ENCODE measurements at places on chromosomes 3 and 15.

DNA sequence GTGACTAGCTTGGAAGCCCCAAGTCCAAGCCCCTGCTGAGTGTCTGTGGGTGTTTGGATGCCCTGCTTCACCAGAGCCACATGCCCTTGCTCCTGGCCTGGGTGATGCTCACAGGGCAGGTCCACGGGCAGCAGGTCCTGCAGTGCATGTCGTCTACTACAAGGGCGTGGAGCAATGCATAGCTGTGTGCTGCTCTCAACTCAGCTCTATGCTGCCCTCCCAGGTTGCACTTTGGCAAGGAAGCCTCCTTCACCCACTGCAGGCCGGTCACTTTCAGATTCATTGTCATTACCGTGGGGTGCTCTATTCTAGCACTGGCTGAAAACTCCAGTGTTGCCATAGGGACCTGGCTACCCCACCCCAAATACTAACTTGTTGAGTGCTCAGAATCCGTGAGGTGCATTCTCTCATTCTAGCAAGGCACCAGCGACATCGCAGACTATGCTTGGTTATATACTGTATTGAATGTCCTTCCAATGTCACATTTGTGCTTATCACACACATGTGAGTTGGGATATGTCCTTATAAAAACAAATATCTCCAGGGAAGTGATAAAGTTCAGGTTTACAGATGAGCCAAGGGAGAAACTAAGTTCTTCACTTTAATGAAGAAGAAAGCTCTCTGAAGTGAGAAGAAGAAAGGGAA is 51.8 kb downstream of the GRAMD1C start:
- H3K4me3 ChIP-seq, result no peak overlapping the region
- no peak for DNase-seq
- no peaks in the 10 kb centered on the region for H3K4me1 ChIP-seq
- no peak overlapping the region for H3K27ac ChIP-seq

DNA sequence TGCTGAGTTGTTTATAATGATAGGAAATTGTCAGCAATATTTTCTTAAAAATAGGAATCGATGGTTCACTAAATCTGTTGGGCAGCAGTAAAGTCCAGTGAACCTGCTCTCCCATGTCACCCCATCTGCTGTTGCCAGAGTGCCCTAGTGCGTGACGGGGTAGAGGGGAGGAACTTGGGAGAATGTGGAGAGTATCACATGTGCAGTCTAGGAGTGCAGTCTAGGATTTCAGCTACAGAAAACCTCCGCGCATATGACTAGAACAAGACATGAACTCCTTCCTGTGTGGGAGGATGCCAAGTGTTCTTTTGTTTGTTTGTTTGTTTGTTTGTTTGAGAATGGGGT is 74.6 kb upstream of the ACAD9 start:
- no peak overlapping the region for H3K27ac ChIP-seq
- peaks cover 19% of the 10 kb centered on the region for H3K36me3 ChIP-seq
- no peaks in the 10 kb centered on the region for H3K27me3 ChIP-seq
- no peak for DNase-seq
- H3K4me3 ChIP-seq, result no peak overlapping the region

DNA sequence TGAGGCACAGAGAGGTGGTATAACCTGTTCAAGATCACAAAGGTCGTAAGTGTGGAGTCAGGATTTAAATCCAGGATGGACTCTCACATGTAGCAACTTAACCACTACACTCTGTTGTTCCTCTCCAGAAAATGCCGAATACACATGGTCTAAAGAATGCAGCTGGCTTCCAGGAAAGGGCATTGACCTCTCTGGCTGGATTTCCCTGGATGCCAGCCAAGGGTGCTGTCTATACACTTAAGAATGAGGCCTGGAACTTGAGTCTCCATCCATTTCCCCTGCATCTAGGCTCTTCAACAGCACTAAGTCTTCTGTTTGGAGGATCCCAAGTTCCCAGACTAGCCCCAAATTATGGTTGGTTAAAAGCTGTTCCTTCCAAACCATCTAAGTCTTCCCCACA is 60.5 kb downstream of the CERS3 start:
- no peaks in the 10 kb centered on the region for H3K36me3 ChIP-seq
- DNase-seq, result no peak
- no peaks in the 10 kb centered on the region for H3K4me1 ChIP-seq
- no peak overlapping the region for H3K4me3 ChIP-seq
- no peak overlapping the region for H3K27ac ChIP-seq

GRCh38 chr15:68386587-68387288 is 45.2 kb downstream of the ITGA11 start:
- no peaks in the 10 kb centered on the region for H3K27me3 ChIP-seq
- DNase-seq, result no peak
- H3K27ac ChIP-seq, result no peak overlapping the region

- no peak overlapping the region for H3K4me3 ChIP-seq
- H3K36me3 ChIP-seq, result no peaks in the 10 kb centered on the region
- no peaks in the 10 kb centered on the region for H3K27me3 ChIP-seq
- peaks cover 1% of the 10 kb centered on the region for H3K4me1 ChIP-seq
- DNase-seq, result no peak
These were observed 59.0 kb downstream of the FRMD4B start for GRCh38 chr3:69326855-69327300.

GRCh38 chr3:72388117-72388516 is 460.1 kb downstream of the SHQ1 start:
- no peaks in the 10 kb centered on the region for H3K36me3 ChIP-seq
- no peaks in the 10 kb centered on the region for H3K4me1 ChIP-seq
- no peak overlapping the region for H3K27ac ChIP-seq
- no peak overlapping the region for H3K4me3 ChIP-seq

DNA sequence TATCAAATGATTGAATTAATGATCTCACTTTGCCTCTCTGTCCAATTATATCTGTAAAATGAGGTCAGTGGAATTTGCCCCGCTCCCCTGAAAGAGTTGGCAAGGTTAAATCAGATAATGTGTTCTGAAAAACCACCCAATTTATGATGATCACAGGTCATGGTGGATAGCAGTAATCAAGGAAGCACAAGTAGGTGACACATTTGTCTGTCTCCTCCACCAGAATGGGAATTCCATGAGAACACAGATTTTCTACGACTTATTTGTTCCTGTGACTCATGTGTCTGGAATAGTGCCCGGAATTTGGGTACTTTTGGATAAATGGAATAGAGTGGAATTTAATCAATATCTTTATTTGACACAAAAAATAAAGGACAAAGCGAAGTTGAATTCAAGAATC is 220.9 kb upstream of the SUCLG2 start:
- DNase-seq, result peak; percentile 23
- no peaks in the 10 kb centered on the region for H3K4me1 ChIP-seq
- H3K4me3 ChIP-seq, result no peak overlapping the region
- H3K27me3 ChIP-seq, result no peaks in the 10 kb centered on the region
- no peaks in the 10 kb centered on the region for H3K36me3 ChIP-seq

- no peaks in the 10 kb centered on the region for H3K36me3 ChIP-seq
- H3K4me1 ChIP-seq, result peaks cover 8% of the 10 kb centered on the region
- no peak overlapping the region for H3K4me3 ChIP-seq
- no peaks in the 10 kb centered on the region for H3K27me3 ChIP-seq
These were observed 4.0 kb upstream of the ADPGK start for GRCh38 chr15:72787526-72787925.

- H3K36me3 ChIP-seq, result no peaks in the 10 kb centered on the region
- DNase-seq, result no peak
- no peaks in the 10 kb centered on the region for H3K4me1 ChIP-seq
- no peak overlapping the region for H3K4me3 ChIP-seq
- no peak overlapping the region for H3K27ac ChIP-seq
These were observed 14.0 kb upstream of the LRTM1 start for GRCh38 chr3:54941690-54942362.

DNA sequence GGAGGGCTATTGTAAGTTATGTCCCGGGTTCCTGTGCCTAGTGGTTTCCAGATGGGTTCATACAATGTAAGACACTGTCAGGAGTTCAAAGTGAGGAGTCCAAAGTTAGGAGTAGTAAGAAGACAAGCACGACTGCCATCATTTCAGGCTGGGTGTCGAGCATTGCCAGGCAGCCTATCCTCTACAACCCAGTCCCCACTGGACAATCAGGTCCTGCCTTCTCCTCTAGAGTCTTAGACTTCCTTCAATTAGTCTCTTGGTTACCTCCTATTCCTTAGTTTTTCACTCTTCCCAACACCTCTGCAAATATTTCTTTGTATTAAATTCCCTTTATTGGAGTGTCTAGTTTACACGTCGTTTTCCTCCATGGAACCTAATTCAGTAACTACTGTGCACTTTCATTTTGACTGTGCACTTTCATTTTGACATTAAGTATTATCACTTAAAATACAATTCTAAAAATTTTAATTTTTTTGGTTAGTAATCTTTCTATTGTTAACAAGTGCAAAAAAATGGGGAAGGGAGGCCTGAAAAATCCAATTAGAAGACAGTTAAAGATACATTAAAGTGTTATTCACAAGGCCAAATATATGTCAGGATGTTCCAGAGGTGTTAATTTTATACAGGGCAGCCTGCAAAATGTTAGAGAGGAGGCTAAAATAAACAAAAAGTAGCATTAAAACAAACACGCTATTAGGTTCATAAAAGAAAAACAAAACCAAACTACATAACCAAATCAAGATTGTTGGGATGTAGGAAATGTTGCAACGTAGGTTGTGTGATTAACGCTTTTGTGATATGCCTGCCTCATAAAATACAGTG is 155.3 kb downstream of the TBL1XR1 start:
- peaks cover 8% of the 10 kb centered on the region for H3K36me3 ChIP-seq
- peak overlapping the region; percentile 22 for H3K4me3 ChIP-seq
- H3K27me3 ChIP-seq, result no peaks in the 10 kb centered on the region
- H3K4me1 ChIP-seq, result peaks cover 3% of the 10 kb centered on the region
- DNase-seq, result no peak

DNA sequence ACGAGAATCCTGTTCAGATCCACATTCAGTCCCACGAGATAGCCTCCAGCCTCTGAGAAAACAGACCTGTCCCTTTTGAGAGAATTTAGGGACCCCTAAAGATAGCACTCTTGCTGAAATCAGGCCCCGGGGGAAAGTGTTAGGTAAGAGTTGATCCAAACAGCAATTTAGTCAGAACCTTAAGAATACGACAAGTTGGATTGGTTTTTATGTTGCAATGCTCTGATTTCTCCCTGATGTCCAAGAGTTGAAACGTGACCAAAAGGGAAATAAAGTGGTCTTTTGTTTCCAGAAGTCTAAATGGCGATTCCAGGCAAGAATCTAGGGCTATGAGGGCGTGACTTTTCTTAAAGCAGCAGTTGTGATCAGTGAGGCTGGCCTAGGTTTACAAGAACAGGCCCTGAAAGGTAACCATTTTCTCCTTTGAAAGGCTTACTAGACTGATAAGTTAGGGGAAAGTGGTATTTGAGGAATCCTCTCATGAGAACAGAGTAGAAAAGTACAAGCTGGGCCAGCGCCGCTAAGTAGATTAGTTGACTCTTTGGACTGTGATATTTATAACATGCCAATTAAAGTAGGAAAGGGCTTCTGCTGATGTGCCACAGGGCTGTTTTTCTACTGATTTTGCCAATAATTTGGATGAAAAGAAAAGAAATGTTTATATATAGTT is 4.9 kb downstream of the MAN2A2 start:
- DNase-seq, result no peak
- H3K4me1 ChIP-seq, result peaks cover 8% of the 10 kb centered on the region
- no peaks in the 10 kb centered on the region for H3K27me3 ChIP-seq
- H3K27ac ChIP-seq, result no peak overlapping the region
- peaks cover 63% of the 10 kb centered on the region for H3K36me3 ChIP-seq

DNA sequence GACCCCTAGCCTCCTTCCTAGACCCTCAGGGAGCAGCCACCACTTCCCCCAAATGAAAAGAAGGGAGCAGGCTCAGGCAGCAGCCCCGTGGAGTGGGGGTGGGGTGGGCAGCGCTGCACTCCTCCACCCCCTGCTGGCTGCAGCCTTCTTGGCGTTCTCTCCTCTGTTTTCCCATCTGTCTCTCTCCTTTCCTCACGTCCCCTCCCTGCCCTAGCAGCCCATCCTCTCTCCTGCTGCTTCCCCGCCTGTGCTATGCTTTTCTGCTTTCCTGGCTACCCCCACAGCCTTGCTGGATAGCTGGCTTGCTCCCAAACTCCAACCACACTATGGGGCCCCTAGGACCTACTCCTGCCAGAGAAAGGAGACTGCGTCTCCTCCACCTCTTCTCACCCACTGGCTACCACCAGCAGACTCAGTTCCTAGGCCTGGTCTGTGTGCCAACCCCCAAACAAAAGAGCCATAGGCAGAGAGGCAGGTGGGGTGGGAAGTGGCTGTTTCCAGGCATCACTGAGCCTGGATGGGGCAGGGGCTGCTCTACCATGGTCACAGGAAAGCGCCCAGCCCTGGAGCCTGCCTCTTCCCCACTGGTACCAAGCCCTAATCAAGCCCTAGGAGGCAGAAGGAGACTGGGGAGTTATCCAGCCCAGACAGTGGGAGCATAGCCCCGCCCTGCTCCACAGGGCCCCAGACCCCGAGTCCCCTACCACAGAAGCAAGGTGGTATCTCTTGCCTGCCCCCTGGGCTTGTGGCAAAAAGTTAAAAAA is 3.4 kb upstream of the DISP2 start:
- DNase-seq, result peak; percentile 48
- peaks cover 23% of the 10 kb centered on the region for H3K4me1 ChIP-seq
- no peak overlapping the region for H3K4me3 ChIP-seq
- peak overlapping the region; percentile 17 for H3K27ac ChIP-seq
- no peaks in the 10 kb centered on the region for H3K36me3 ChIP-seq

- no peak within 1 kb of the TSS for H3K27ac ChIP-seq
- H3K4me1 ChIP-seq, result peaks cover 20% of the 10 kb centered on the region
These were observed at the start of gene MINAR1 for GRCh38 chr15:79431636-79432344. MINAR1 (plus strand) TSS chr15:79432336; CDS start chr15:79456148, 23,812 bp downstream.

GRCh38 chr15:94070356-94071295 is 160.7 kb upstream of the MCTP2 start:
- no peaks in the 10 kb centered on the region for H3K27me3 ChIP-seq
- DNase-seq, result peak; percentile 80
- H3K27ac ChIP-seq, result peak overlapping the region; percentile 87
- H3K4me1 ChIP-seq, result peaks cover 6% of the 10 kb centered on the region

- DNase-seq, result no peak
- no peaks in the 10 kb centered on the region for H3K36me3 ChIP-seq
- H3K27ac ChIP-seq, result no peak overlapping the region
These were observed 74.3 kb downstream of the SIDT1 start for GRCh38 chr3:113606539-113607218.

GRCh38 chr3:16723978-16724377 is 118.8 kb upstream of the DAZL start:
- H3K36me3 ChIP-seq, result no peaks in the 10 kb centered on the region
- H3K27ac ChIP-seq, result no peak overlapping the region
- no peak overlapping the region for H3K4me3 ChIP-seq
- H3K4me1 ChIP-seq, result no peaks in the 10 kb centered on the region
